Astrocyte of the spinal cord (primary cell): ENCODE measurements at places on chromosomes 4 and X.

DNA sequence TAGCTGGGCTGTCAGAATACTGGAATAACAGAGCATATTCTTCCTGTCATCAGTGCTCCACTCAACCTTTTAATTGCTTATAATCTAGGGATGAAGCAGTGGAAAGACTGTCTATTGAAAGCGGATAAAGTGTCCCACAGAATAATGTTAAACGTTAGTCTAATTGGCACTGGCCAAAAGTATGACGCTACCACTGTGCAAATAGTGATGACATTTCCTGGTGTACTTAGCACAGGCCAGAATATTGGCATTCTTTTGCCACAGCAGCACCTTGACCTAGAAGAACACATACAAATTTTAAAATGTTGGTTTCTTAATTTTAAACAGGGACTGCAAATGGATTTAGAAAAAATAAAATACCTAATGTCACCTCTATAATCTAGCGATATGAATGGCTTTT, 635.2 kb upstream of the SPANXN1 start:
- no peak for DNase-seq

DNA sequence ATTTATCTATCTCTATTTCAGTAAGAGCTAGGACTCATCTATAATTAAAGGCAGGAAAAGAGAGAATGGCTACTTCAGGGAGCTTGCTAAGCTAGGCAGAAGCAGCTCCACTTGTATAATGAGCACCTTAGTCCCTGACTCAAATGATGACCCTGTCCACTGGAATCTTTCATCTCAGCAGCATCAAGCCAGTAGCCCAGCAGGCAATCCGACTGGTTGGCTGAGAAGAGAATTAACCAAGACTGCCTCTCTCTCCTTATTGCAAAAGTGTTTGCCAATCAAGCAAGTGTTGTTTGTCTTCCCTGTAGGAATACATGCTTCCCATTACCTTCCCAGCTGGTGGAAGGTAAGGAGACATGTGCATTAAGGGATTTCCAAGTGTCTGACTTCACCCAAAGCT, 3.9 kb upstream of the SPOCK3 start:
- DNase-seq: no peak

DNA sequence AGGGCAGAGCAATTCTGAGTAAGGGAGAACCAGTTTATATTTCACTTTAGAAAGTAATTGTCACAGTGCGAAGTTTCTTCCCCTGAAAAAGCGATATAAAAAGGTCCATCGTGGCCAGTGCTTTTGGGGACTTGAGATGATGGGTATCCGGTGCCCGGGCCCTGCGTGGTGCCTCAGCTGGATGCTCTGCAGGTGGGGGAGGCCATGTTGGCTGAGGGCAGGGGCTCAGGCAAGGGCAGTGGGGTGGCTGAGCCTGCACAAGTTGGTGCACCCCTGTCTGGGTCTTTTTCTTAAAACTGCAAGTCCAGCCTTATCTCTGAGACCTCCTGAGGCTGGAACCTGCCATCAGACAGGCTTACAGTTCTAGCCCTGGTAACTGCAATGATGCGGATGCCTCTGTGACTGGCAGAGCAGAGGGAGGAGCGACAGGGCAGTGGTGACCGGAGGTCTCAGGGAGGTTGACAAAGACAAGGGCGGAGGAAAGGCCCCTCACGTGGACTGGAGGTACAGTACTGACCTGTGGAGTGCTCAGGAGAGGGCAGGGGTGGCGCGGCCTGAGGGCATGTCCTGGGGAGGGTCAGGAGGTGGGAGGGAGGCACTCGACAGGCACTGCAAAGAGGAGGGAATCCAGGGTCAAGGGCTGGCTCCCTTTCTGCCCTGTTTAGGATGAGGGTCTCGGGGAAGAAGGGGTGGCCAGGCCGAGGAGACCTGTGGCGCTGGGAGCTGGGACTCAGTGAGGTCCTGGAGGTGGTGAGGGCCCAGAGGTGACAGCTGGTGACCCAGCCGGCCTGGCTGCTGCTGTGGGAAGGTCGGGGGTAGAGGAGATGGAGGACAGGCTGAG, 1.8 kb downstream of the RGS12 start:
- no peak for DNase-seq

- peak; percentile 68 for DNase-seq
Measured at GRCh38 chr4:56434599-56435139, 746 bp downstream of the PPAT start.

- DNase-seq: no peak
Measured at GRCh38 chr4:139711461-139711860, 45.8 kb downstream of the MGST2 start.

- no peak for DNase-seq
Measured at GRCh38 chr4:85697854-85698253, 222.9 kb downstream of the ARHGAP24 start.

DNA sequence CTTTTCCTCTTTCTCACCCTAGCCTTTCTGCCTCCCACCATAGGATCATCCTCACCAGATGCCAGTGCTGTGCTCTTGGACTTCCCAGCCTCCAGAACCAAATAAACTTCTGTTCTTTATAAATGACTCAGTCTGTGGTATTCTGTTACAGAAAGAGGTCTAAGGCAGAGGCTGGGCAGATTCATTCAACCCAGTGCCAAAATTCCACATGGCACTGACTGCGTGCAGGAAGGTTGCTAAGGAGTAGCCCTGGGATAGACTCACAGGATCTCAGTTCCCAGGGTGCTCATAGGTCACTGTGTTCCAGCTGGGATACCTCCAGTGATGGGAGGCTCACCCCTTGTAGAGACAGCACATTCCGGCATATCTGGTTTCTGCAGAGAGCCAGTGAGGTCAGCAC, 22.0 kb downstream of the SORCS2 start:
- peak; percentile 10 for DNase-seq

DNA sequence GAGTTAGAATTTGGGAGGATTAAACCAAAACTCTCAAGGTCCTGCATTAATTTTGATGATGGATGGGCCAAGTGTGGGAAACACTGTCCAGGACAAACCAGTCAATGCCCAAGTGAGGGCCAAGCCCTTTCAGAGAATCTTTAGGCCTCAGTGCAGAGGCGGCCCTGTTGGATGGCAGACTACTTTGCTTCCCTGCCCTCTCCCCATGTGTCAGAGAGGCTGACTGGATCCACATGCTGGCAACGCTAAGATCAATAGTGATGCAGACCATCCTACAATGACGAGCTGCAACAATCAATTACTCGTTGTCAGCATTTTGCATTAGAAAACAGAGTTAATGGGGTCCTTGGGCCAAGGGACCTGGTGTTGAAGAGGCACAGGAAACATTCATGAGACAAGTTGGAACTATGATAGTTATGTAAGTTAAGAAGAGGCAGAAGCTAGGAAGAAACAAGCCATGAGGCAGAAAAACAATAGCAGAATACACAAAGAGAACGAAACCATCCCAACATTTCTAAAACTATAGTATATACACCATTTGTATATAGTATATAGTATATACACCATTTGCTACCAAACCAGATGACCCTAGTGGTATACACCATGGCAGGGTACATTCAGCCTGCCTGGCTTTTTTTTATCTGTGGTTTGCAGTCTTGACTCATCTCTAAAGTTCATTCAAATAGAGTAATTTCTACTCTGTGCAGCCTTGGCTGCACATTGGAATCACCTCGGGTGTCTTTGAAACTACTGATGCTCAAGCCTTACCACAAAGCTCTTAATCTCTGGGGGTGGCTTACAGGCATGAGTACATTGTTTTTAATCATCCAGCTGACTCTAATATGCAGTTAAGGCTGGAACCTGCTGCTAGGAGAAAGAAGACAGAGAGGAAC, 147.7 kb upstream of the GYPA start:
- peak; percentile 15 for DNase-seq

GRCh38 chr4:24433515-24434214, 150.7 kb downstream of the DHX15 start:
- DNase-seq: no peak

- DNase-seq: no peak
Measured at GRCh38 chrX:154819771-154820341, 14.6 kb upstream of the MPP1 start.

DNA sequence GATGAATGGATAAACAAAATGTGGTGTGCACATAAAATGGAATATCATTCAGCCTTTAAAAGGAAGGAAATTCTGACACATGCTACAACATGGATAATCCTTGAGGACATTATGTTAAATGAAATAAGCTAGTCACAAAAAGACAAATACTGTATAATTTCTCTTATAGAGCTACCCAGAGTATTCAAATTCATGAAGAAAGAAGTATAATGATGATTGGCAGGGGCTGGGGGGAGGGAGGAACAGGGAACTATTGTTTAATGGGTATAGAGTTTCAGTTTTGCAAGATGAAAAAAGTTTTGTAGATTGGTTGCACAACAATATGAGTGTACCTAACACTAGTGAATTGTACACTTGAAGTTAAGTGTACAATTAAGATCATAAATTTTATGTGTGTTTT, 153.9 kb upstream of the STK26 start:
- DNase-seq: no peak

- DNase-seq: no peak
Measured at GRCh38 chrX:155715141-155715540, 102.4 kb upstream of the TMLHE start.
